Dermis blood vessel endothelial cell (primary cell): ENCODE measurements at places on chromosomes 13 and 19. TPM values are rescaled to one million over a fixed set of nuclear protein-coding genes. Genes with fewer than 3 reads are reported as not detected.

Gene CGB5
- not detected in 2 replicates for total RNA-seq

Gene PSG2
- not detected in 2 replicates for total RNA-seq

Gene PCP2
- total RNA-seq: not detected in 2 replicates

Gene MUC16
- under 0.01 TPM in 1 of 2 replicates, not detected in the other for total RNA-seq

Gene HSPB6
- total RNA-seq: 0.17 and 1.2 TPM in 2 replicates

Gene NLRP5
- total RNA-seq: not detected in 2 replicates

Gene HAUS5
- total RNA-seq: 4.8 and 11.1 TPM in 2 replicates

Gene CALR3
- total RNA-seq: not detected in 2 replicates

Gene APLP1
- 1.9 and 2.5 TPM in 2 replicates for total RNA-seq

Gene GSX1
- total RNA-seq: not detected in 2 replicates

Gene KLK1
- total RNA-seq: not detected in 2 replicates

Gene PCDH8
- under 0.01 TPM in 1 of 2 replicates, not detected in the other for total RNA-seq

Gene DAPK3
- total RNA-seq: 151 and 203 TPM in 2 replicates

Gene ZNF626
- 8.1 and 18.7 TPM in 2 replicates for total RNA-seq

Gene TMPRSS9
- under 0.01 and 0.14 TPM in 2 replicates for total RNA-seq

Gene LPAR2
- 0.42 and 1.0 TPM in 2 replicates for total RNA-seq

Gene STARD13
- total RNA-seq: 27.1 and 27.7 TPM in 2 replicates

Gene MTUS2
- total RNA-seq: not detected in 2 replicates

Gene PSG3
- not detected in 2 replicates for total RNA-seq

Gene ZNF235
- 7.5 and 9.4 TPM in 2 replicates for total RNA-seq

Gene JUND
- 122 and 173 TPM in 2 replicates for total RNA-seq

Gene KCNN1
- under 0.01 and 0.42 TPM in 2 replicates for total RNA-seq

Gene ZNF571
- 1.7 and 4.4 TPM in 2 replicates for total RNA-seq

Gene C13orf42
- total RNA-seq: not detected in 2 replicates

Gene IQCN
- total RNA-seq: under 0.01 and 0.17 TPM in 2 replicates

Gene ZNF433
- 2.0 and 2.6 TPM in 2 replicates for total RNA-seq
